ENCODE measurements at places on chromosomes 1 and 21.

DNA sequence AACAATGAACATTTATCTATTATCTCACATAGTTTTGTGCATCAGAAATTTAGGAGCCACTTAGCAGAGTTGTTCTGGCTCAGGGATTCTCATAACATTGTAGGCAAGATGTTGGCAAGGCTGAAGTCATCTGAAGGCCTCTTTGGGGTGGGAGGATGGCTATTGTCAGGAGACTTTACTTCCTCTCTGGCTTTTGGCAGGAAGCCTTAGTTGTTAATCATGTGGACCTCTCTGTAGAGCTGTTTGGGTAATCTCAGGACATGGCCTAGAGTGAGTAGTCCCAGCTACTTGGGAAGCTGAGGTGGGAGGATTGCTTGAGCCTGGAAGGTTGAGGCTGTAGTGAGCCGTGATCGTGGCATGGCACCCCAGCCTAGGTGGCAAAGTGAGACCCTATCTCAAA is 40.2 kb downstream of the RASAL2 start:
- no peak for DNase-seq

GRCh38 chr21:41317458-41317857 is 857 bp downstream of the FAM3B start:
- DNase-seq = no peak

GRCh38 chr21:15210235-15210678 is 145.5 kb upstream of the NRIP1 start:
- DNase-seq = no peak

DNA sequence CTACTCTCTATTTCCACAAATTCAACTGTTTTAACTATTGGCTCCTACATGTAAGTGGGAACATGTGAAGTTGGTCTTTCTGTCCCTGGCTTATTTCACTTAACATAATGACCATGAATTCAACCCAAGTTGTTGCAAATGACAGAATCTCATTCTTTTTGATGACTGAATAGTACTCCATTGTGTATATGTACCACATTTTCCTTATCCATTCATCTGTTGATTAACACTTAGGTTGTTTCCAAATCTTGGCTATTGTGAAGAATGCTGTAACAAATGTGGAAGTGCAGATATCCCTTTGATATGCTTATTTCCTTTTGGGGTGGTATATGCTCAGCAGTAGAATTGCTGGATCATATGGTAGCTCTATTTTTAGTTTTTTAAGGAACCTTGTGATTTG is 33.0 kb downstream of the GBP6 start:
- no peak for DNase-seq

DNA sequence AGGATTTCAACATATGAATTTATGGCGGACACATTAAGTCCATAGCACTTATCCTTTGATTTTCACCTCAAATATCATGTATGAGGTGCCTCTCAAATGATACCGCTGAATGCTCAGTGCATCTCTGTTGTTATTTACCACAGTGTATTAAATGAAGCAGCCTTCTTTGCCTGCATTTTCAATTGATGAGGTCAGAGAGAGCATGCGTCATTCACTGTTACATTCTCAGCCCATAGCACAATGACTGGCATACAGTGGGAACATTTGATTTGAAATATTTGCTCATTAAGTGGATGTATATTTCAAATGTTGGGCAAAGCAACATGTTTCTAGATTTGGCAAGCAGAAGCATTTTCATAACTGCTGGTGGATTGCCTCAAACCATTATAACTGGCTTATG is 45.7 kb downstream of the LRRC7 start:
- DNase-seq = no peak

DNA sequence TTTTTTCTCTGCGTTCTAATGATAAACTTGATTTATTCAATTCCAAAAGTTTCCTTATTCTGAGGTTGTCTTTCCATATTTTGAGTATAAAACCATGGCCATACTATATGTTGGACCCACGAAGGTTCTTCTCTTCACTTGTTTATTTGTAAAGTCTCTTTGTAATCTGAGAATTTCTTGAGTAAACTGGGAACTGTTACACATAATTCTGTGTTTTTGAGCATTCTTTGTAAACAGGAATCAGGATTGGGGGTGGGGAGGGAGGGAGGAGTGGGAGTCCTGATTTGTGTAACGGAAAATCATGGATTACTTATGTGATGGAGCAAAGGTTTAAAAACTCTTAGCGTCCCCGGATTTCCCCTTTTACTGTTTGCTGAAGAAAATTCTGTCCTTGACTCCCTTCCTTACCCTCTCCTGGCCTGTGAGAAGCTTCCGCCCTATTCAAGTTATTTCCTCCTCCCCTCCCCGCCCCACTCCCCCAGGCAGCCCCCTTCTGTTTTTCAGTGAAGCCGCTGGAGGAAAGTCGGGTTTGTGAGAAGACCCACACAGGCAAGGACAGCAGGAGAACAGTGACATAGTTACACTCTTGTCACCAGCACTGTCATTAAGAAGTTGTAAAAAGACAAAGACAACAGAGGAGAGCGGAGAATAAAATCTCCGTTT is 6.4 kb upstream of the NBPF11 start:
- no peak for DNase-seq

DNA sequence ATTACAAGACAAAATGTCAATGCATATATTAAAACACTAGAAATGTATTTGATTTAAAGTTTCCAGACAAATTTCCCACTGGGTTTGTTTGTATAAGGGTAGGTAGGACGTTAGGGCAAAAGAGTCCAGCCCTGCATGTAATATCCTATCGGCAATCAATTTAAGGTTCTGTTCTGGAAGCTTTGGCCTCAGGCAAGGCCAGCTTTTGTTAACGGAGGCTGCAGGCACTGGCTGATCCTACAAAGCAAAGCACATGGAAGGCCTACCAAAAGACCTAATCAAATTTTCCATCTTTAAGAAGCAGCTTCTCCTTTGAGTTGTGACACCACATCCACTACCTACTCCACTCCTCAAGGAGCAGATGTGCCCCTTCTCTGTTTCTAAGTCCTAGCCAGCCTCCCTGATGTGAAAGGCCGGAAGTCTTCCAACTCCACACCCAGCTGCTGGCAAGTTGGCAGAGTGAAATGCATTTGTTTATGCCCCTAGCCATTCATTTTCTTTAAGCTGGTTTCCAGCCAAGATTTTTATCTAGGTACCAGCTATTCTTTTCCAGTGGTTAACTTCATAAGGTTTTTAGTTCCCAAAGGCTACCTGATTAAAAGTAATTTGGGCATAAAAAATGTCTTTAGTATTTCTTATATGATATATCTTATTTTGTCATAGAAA is 452.6 kb downstream of the PTBP2 start:
- no peak for DNase-seq

GRCh38 chr1:215744419-215744818 is 177.3 kb downstream of the KCTD3 start:
- DNase-seq = no peak

DNA sequence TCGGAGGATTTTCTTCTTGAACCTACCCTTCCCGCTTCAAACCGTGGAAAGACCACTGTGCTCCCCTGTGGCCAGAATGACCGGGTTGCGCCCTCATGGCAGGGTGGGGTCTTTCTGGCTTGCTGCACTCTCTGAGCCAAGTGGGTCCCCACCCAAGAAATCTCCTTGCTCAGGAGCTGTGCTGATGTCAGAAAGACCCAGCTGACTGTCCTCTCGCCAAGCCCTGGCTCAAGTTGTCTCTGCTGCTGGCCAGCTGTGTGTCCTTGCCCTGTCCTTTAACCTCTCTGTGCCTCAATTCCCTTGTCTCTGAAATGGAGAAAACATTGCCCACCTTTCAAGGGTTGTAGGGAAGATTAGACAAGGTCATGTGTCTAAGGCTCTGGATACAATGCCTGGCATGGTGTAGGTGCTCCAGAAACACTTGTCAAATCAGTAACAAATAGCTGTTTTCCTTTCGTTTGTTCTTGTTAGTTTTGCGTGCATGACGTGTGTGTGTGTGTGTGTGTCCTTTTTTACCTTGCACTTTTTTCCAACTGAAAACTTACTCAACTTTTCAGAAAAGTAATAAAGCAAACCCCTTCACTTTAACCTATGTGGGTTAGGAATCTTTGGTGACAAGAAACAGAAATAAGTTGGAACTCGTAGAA is 41.1 kb upstream of the RPL11 start:
- no peak for DNase-seq

- no peak for DNase-seq
Observed at GRCh38 chr1:4110888-4111287, 210.8 kb upstream of the C1orf174 start.

DNA sequence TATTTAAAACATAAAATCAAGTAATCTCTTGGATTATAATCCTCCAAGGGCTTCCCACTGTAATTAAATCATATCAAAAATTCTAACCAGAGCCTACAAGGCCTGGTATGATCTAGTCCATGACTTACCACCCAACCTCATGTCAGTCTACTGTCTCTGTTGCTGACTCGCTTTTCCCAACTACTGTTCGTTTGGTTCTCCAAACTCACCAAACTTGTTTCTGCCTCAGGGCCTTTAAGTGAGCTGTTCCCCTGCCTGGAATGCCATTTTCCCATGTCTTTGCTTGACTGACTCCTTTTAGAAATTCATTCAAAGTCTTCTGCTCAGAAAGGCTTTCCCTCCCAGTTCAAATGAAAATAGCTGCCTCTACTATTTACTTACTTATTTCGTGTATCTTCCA is 95.9 kb downstream of the ZC3H11B start:
- no peak for DNase-seq

DNA sequence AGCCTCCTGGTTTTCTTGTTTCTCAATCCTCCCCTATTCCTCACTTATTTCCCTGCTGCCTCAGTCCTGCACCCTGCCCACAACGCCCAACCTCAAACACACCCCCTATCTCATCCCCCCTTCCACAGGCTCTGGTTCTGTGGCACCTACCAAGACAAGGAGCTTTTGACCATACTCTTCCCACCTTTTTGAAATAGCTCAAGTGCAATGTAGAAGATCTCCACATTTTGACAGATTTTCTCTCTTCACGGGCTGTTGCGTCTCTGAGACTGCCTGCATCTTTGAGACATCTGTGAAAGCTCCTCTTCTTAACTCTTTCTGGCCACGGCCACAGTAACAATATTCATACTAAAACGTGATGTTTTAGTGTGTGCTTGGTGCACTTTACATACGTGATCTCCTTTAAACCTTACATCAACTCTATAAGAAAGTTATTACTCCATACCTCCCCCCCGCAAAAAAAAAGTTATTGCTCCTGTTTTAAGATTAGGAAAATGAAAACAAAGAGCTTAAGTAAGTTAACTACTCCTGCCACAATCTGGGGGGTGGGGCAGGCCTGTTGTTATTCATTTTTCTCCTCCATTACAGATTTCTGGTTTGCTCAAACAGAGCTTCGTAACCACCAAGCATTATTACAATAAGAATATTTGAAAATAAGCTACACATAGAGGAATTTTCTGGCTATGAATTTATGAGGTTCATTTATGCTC is 1.8 kb upstream of the SERBP1 start:
- DNase-seq = no peak

GRCh38 chr21:29301691-29302090 is 3.0 kb downstream of the BACH1 start:
- no peak for DNase-seq

DNA sequence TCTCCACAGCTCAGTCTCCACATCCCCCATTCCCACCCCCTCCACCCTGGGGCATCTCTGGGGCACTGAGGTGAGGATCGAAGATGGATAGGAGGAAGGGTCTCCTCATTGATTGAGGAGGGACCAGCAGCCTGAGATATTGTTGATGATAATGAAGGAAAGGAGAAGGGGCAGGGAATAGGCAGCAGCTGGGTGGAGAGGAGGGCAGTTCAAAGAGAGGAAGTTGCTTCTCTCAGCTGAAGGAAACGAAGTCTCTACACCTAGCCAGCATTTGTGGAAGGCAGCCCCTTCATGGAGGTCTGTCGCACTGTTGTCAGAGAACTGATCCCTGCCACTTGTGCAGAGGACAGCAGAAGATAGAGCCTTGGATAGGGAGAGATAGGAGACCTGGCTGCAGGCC is 5.7 kb downstream of the KNCN start:
- no peak for DNase-seq

- no peak for DNase-seq
Observed at GRCh38 chr1:10738061-10739058, 58.1 kb downstream of the CASZ1 start.

DNA sequence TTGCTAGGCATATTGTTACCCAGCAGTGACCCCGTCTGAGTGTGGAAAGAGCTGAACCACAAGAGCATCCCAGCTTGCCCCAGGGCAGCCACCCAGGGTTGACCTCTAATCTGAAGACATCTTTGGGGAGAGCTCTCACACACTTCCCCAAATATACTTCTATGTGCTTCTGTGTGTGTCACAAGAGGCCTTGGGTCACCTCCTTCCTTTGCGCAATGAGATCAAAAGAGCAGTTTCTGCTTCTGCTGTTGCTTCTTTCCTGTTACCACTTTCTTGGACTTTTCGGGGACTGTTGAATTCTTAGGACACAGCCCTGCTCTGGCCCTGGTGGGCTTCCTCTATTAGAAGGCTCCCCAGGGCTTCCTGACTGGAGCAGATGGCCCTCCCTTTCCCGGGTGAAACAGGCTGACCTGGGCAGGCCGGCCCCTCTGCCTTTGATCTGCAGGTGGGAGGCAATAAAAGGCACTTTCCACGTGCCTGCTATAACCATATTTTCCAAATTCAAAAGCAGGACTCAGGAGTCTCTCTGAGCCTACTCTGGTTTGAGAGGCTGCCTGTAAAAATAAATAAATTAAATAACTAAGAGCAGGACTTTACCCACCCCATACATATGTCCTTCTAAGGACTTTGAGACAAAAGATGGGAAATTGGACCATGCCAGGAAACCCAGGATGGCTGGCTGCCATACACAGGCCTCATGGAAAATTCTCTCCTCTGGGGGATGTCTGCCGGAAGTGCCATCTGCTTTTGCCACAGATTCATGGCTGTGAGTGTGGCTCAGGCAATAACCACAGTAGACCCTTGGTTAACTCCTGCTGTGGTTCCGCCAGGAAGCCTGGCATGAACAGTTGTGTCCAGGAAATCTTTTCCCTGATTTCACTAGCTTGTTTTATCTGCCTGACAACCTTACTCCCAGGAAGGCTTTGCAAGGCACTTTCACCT is 28.3 kb upstream of the RCSD1 start:
- DNase-seq = peak; percentile 54

- DNase-seq = no peak
Observed at GRCh38 chr1:199336745-199337640, 690.5 kb upstream of the NR5A2 start.

DNA sequence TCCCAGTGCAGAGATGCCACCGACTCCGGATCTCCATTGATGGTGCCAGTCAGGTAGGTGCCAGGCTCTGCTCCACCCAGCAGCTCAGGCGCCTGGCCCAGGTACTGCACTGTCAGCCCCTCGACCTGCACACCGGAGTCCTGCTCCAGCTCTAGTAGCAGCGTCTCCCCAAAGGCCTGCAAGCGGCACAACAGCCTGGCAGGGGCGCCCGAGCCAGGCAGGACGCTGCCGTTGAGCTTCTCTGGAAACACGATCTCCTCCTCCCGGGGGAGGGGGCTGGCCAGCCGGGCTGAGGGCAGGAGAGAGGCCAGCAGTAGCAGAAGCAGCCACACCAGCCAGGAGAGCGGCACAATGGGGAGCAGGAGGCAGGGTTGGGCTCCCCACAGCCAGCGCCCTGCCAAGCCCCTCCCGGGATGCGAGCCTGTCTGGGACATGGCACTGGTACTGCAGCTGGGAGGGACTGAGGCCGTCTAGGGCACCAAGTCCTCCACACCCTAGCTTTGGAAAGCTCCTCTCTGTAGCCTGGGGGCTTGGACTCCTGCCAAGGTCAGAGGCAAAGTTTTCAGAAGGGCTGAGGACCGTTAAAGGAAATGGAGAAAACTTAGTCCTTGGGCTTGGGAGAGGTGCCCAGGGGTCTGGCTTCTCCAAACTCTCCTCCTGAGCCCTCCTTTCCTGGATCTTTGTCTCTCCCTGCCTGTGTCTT is 509 bp downstream of the ADAMTS4 start:
- DNase-seq = no peak
